ENCODE measurements at places on chromosomes 3 and 15. TPM values are rescaled to one million over a fixed set of nuclear protein-coding genes. Genes with fewer than 3 reads are reported as not detected.

IL12A gene
- total RNA-seq, result 1.9 TPM

GREM1 gene
- total RNA-seq, result 142 TPM

CLDN18 gene
- total RNA-seq, result not detected

ASB14 gene
- not detected for total RNA-seq

TMEM43 gene
- 89.1 TPM for total RNA-seq

IL16 gene
- total RNA-seq, result 2.0 TPM

GPR149 gene
- not detected for total RNA-seq

FLNB gene
- total RNA-seq, result 56.5 TPM

EFCC1 gene
- total RNA-seq, result 0.13 TPM

ZBTB47 gene
- total RNA-seq, result 38.8 TPM

BCL2A1 gene
- total RNA-seq, result not detected

CCRL2 gene
- total RNA-seq, result not detected

FYCO1 gene
- 28.1 TPM for total RNA-seq

CGNL1 gene
- total RNA-seq, result 7.1 TPM

MOBP gene
- total RNA-seq, result not detected

AMIGO3 gene
- total RNA-seq, result 0.35 TPM

SNTN gene
- total RNA-seq, result not detected

SLC2A2 gene
- total RNA-seq, result not detected

DCLK3 gene
- not detected for total RNA-seq

WHAMM gene
- 9.1 TPM for total RNA-seq

RAD51 gene
- total RNA-seq, result 6.9 TPM

ISG20 gene
- 4.5 TPM for total RNA-seq

ADPRH gene
- total RNA-seq, result 5.3 TPM

FBXL2 gene
- total RNA-seq, result 22.2 TPM

PYGO1 gene
- total RNA-seq, result 21.0 TPM

PLCH1 gene
- not detected for total RNA-seq

HMG20A gene
- 42.5 TPM for total RNA-seq

PRRT3 gene
- 7.6 TPM for total RNA-seq

PATL2 gene
- total RNA-seq, result not detected

WDR6 gene
- total RNA-seq, result 222 TPM

CCR9 gene
- total RNA-seq, result not detected

SLC22A13 gene
- total RNA-seq, result 0.97 TPM

LRRIQ4 gene
- not detected for total RNA-seq

GPR62 gene
- 0.19 TPM for total RNA-seq

GHSR gene
- total RNA-seq, result not detected

CPEB1 gene
- 2.7 TPM for total RNA-seq

FBXO40 gene
- 0.08 TPM for total RNA-seq

C3orf22 gene
- not detected for total RNA-seq

AADACL2 gene
- total RNA-seq, result not detected

RAB6B gene
- 29.6 TPM for total RNA-seq

TEX264 gene
- total RNA-seq, result 45.0 TPM

CAMP gene
- not detected for total RNA-seq

TEX55 gene
- not detected for total RNA-seq

SSUH2 gene
- total RNA-seq, result not detected

PPM1M gene
- 14.5 TPM for total RNA-seq

ACKR2 gene
- 0.41 TPM for total RNA-seq

WNT5A gene
- 11.6 TPM for total RNA-seq

ADAMTSL3 gene
- 0.49 TPM for total RNA-seq

CHRM5 gene
- total RNA-seq, result not detected
